ENCODE measurements at places on chromosomes 12 and 14.

GRCh38 chr12:108447168-108447832, 67.8 kb upstream of the FICD start:
- no peak for DNase-seq

- no peak for DNase-seq
These were observed 581 bp downstream of the PITPNM2 start for GRCh38 chr12:123150275-123150743.

DNA sequence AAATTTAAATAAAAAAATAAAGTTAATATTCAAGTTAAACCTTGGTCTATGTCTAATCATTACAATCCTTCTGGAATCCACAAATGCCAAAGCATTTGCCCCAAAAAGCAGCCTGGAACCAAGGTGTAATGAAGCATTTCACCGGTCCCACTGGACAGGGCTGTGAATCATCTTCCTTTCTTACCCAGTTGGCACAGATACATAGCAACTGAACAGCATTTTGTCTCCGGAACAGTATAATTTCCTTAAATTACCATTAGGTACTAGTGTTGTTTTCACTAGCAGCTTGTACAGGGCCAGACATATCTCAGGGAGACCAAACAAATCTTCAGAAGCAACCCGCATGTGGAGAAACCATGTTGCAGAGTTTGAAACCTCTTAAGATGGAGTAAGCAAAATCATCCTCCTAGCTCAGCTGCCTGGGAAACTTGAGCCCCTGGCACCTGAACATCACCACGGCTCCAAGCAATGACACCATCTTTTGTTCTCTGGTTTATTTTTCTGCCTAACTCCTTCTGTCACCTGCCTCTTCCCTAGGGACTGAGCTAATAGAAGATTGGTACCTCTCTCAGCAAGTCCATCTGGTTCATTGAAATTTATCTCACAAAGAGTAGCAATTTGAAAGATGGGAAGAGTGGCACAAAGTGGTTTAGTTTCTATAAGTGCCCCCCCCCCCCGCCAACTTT, 17.9 kb upstream of the MDM1 start:
- no peak for DNase-seq

GRCh38 chr12:55736076-55736475, 6.8 kb upstream of the GDF11 start:
- DNase-seq = no peak

- DNase-seq = no peak
These were observed 6.9 kb downstream of the FBXO34 start for GRCh38 chr14:55277972-55278740.

GRCh38 chr14:39673270-39673711, 241.1 kb upstream of the FBXO33 start:
- DNase-seq = no peak

DNA sequence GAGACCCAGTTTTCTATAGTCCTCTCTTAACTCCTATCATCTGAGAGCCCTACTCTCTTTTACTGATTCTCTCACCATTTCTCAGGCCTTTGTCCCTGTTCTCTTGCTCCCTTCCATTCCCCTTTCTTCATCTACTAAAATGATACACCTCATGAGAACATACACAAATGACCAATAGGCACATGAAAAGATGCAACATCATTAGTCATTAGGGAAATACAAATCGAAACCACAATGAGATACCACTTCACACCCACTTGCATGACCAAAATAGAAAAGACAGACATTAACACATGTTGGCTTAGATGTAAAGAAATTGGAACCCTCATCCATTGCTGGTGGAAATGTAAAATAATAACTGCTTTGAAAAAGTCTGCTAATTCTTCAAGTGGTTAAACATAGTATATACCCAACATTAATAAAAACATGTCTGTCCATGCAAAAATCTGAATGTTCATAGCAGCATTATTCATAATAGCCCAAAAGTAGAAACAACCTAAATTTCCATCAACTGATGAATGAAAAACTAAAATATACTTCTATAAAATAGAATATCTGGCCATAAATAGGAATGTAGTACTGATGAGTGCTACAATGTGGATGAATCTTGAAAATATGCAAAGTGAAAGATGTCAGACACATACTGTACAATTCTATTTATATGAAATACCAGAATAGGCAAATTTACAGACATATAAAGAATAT, 66.0 kb downstream of the DENND5B start:
- no peak for DNase-seq

DNA sequence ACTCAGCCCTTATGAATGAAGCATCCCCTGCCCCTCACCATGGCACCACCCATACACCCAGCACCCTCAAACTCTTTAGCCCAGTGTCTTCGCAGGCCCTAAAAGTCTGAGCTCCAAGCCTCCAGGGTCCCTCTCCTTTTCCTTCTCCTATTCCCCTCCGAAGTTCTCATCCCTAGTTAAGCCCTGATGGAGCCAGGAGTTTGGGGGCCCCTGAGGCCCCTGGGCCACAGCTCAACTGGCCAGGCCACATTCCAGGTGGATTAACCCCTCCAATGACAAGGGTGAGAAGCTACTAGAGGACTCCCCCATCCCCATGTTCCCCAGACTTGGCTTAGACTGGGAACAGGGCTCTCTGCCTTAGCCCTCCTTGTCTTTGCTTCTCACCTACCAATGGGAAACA, 2.6 kb downstream of the RARG start:
- no peak for DNase-seq

DNA sequence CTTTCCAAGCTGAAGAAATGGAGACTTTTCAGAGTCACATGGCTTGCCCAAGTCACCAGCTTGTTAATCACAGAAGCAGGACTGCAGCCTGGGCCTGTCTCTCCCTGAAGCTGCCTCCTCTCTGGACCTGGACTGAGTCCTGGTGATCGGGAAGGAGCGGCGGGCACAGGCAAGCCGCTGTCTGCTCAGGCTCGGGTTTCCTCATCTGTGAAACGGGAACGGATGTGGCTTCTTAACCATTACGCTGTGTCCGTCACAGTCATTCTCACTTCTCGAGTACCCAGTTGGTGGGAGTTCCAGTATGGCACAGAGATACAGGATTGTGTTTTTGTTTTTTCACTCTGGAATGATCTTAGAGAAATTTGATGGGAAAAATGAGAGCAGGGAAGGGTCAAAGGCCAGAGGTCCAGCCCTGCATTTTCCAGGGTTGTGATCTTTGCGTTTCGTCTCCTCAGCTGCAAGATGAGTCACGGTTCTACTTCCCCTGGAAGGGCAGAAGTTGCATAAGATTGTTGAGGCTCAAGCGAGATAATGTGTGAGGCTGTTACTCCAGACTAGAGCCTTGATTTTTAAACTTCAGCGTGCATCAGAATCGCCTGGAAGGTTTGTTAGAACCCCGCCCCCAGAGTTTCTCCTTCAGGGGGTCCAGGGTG, 7.6 kb upstream of the LRTM2 start:
- DNase-seq = no peak

Data from T-helper 1 cell (primary cell).